NAMALWA (cell line): ENCODE measurements at places on chromosomes 1 and 21.

GRCh38 chr1:198833706-198834503 is 195.1 kb downstream of the PTPRC start:
- no peak for DNase-seq

DNA sequence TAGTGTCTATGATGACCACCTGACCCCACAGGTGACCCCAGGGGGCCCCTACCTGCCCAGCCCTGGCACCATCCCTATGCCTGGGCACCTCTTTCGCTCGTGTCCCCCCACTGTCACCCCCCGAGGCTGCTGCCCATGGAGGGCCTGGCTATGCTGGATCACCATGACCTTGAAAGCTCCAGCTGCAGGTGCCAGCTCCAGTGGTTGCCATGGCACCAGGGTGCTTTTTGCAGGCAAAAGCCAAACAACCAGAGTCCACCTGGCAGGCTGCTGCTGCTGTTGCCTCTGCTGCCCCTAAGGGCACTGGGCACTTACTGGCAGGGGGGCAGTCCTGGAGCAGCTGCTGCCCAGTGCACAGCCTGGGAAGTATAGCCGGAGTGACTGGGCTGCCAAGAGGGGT is 21.7 kb downstream of the ETNK2 start:
- peak; percentile 46 for DNase-seq

- DNase-seq: no peak
Observed at GRCh38 chr1:94382201-94382600, 36.0 kb upstream of the ABCD3 start.

DNA sequence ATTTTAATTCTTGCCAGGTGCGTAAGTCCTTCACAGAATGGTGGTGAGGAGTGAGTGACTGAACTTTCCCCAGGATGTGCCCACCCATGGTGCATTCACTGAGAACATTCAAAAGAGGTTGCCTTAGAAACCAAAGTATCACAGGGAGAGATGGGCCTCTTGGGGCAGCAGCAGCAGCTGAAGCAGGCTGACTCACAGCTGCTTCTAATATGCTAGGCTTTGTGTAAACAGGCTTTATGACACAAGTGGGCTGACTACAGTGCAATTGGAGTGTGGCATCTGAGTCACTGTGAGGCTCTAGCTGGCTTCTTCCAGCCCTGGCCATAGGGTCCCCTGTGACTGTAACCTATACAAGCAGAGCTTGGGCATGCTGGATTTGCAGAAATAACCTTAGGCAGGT is 12.6 kb downstream of the PIGP start:
- DNase-seq: peak; percentile 32

GRCh38 chr1:77218477-77219165 is 609 bp downstream of the PIGK start:
- DNase-seq: no peak

- DNase-seq: no peak
Observed at GRCh38 chr1:93427656-93428055, 20.3 kb upstream of the FNBP1L start.

GRCh38 chr1:11794446-11795237 is 11.1 kb downstream of the MTHFR start:
- no peak for DNase-seq

GRCh38 chr21:43654806-43655489 is 4.3 kb downstream of the HSF2BP start:
- DNase-seq: no peak

DNA sequence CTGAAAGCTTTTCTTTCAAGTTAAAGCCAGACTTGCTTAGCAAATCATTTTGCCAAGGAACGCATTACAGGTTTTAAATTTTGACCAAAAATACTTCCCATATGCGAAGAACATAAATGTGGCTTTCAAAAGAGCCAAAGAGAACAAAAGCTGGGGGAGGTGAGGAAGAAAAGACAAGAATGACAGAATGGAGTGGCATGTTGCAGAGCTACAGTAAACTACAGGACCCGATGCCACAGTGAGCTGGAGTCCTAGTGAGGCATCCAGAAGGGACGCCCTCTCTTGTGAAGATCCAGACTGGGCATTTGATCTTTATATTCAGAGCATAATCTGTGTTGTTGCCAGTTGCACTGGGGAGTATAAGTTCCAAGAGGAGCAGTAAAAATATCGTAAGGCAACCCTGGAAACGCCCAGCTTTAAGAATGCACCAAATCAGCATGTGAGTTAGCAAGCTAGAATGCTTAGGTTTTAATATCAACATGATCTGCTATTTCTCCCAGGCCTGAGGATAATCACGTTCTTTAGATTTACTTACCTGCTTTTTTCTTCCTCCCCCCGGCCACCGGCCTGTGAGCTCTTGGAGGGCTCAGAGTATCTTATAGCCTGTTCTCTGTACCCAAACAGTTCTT is 48.4 kb upstream of the HOOK1 start:
- no peak for DNase-seq
